ENCODE measurements at places on chromosomes 11 and 22.
A peak's percentile ranks its signal among the peaks of the same experiment; 100 is the strongest.

- DNase-seq, result peak; percentile 17
Observed at GRCh38 chr11:87493516-87493915, 455.8 kb downstream of the TMEM135 start.

DNA sequence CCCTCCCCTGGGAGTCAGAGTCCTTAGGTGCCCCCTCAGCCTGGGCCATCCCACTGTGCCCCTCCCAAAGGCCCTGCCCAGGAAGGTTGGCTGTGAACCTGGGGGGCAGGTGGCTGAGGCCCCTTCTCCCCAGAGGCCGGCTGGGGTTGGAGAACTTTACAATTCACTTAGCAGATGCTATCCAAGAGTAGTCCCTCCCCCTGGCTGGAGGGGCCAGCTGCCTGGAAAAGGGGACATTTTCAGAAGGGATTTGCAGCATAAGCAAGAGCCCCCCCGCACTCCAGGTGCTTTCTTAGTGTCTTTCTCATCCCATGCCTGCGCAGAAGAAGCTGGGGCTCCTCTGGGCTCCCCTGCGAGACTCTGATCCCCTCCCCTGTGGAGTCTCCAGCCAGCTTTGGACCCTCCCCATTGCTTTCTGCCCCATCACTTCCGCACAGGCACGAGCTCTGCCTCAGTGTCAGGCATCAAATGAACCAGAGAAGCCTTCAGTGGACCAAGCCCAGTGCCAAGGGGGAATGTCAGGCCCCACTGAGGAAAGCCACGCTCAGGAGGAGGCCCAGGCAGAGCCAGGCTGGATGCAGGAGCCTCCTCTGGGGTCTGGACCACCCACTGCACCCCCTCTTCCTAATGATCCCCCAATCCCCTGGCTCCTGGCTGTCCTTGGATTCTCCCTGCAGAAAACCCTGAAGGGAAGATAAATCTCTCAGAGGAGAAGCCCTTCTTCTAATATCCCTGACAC is 3.7 kb downstream of the SSTR3 start:
- no peak for DNase-seq

DNA sequence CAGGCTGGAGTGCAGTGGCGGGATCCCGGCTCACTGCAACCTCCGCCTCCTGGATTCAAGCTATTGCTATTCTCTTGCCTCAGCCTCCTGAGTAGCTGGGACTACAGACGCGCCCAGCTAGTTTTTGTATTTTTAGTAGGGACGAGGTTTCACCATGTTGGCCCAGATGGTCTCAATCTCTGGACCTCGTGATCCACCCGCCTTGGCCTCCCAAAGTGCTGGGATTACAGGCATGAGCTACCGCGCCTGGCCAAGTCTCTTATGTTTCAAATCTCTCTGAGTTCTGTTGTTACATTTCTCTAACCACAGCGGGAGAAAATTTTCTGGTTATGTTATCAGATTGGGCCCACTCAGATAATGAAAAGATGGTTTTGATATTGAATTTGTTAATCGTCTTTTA is 10.1 kb downstream of the CEP57 start:
- DNase-seq, result no peak

DNA sequence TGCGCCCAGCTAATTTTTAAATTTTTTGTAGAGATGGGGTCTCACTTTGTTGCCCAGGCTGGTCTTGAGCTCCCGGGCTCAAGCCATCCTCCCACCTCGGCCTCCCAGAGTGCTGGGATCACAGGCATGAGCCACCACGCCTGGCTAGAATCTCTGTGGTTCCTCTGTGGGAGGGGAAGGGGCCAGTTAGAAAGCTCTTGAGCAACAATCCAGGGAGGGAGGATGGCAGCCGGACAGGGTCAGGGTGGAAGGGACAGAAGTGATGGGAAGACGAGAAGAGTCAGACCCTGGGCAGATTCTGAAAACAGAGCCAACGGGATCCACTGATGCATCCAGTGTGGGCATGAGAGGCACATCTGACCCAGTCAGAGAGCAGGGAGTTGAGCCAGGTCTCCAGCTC is 38.9 kb upstream of the MN1 start:
- DNase-seq, result no peak

DNA sequence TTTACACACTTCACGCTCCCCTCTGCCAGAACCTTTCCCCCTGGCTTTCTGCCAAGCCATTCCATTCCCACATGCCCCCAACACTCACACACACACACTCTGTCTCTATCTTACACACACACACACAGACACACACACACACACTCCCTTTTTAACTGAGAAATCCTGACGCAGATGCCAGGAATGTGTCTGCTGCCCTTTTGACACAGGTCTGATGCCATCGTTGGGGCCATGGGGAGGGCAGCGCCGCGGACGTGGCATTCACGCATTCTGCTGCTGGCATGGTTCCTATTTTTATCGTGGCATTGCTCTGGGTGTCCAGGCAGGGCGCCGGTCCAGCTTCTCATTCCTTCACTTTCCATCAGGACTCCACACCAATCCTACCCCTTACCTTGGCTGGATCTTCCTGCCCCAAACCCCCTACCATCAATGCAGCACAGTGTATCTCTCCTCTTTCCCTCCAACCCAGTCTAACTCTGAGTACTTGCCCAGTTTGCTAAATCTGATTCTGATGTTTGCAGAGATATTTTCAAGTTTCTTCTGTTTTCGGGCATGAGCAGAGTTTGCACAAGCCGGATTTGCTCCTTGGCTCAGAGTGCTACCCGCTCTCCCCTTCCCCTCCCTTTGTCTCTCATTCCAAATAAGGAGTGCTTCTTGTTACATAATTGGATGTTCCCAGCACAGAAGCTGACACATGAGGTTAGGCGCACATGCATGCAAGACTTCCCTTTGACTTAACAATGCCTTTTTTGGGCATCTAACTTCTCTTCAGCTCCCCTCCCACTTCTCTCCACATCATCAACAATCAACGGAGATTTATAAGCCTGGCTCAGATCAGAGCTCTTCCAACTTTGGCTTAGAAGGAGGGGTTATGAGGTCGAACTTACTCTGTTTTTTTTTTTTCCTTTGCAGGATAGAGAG is 18.8 kb downstream of the SNX19 start:
- peak; percentile 98 for DNase-seq

Data from AG10803 (cell line).